CD4-positive, alpha-beta T cell treated with Interleukin-12 subunit alpha and Interleukin-12 subunit beta, for 1 hour (primary cell): ENCODE measurements at places on chromosomes 2 and 18.

- no peak for DNase-seq
These were observed 29.6 kb downstream of the SERTAD2 start for GRCh38 chr2:64624108-64624610.

- DNase-seq, result no peak
These were observed 147.3 kb downstream of the B3GNT2 start for GRCh38 chr2:62343206-62343605.

GRCh38 chr2:196263181-196263747 is 91.9 kb upstream of the STK17B start:
- DNase-seq, result peak; percentile 78

GRCh38 chr2:10499275-10499907 is 51.3 kb upstream of the ODC1 start:
- DNase-seq, result no peak

DNA sequence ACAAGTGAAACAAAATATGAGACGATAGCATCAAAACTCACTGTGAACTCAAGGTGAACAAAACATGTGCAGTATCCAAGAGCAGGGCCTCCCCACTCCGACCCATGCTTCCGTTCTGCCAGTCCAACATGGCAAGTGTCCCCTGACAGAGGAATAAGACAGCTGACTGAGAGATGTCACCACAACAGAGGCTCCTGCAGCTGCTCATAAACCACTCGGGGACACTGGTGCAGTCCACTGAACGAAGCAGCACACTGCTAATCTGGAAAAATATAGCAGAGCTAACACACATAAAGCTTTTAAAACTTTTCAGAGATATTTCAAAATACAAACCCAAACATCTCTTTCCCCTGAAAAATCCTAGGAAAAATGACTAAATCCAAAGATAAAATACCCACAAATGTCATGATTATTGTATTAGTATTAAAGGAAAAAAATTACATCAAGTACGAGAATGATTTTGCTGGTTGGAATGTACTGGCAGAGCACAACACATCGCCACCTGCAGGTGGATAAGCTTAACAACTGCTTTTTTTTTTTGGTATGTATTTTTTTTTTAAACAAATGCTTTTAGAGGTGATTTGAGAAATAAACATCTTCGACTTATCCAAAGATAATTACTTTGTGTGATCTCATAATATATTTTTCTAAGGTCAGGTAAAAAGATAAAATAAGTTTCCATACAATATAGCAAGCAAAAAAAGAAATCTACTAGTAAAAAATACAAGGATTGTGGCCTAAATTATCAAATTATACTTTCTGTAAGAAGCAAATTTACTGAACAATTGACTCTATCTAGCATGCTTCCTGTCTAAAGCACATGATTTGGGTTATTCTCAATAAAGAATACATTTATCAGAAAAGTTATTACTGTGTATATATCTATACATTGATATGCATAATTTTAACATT is 18.6 kb downstream of the THADA start:
- DNase-seq, result peak; percentile 51

DNA sequence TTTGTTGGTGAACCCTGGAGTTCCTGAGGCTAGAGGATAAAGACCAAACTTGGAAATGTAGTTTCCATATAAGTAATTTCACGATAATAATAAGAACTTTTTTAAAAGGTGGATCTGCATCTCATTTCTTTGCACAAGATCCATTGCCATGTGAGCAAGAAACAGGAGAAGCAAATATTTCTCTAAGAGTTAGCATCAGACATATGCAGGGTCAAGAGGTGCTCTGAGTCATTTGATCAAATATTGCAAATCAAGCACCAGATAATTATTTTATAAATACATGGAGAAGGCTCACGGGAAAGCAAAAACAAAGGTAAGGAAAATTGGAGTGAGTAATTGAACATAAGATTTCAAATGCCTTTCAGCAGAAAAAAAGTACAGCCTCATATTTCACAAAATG is 118.0 kb downstream of the DTNA start:
- no peak for DNase-seq

- DNase-seq, result no peak
These were observed 11.5 kb downstream of the NPC1 start for GRCh38 chr18:23574611-23575308.

DNA sequence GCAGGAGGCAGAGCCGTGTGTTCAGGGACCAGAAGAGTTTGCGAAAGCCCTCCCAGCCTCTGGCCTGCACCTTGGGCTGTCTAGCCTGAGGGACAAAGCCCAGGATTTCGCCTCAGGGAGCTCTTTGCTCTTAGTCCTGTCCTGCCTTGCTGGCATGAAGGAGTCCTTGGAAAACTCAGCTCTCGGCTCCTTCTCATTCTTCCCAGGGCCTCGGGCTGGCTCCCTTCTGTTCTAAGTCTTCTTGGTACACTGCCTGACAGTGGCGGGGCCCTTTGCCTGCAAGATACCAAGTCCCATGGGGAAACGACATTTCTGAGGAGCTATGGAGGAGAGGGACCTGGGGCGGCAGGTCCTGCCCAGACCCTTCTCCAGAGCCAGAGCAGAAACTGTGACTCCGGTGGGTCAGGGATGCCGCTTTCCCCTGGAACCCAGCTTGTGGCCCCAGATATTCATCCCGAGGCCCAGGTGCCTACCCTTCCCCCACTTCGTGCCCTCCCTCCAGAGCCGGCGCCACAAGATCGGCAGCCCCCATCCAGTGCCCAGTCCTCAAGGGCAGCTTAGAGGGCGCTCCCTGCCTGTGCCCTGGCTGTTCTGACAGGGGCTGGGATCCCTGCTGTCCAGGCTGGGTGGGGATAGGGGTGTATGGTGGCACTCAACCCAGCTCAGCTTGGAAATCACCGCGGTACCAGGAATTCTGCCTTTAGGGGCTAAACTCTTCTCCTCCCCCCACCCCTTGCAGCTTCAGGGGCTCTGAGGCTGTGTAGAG is 5.5 kb upstream of the CYP26B1 start:
- DNase-seq, result no peak

DNA sequence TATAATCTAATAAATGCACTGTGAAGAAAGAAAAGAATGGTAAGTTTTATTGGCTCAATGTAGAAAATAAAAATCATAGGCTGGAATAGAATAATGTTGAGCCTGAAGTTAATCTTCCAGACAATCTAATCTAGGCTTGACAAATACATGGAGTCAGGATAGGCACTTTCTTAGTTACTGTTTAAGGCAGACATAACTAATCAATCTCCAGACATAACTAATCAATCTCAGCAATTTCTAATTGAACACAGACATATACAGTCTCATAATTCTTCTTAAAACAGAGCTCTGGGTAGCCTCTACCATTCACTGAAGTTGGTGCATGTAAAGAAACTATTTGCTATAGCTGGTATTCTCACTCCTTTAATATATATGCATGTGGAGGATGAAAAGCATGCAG is 150.1 kb upstream of the CTAGE1 start:
- no peak for DNase-seq

DNA sequence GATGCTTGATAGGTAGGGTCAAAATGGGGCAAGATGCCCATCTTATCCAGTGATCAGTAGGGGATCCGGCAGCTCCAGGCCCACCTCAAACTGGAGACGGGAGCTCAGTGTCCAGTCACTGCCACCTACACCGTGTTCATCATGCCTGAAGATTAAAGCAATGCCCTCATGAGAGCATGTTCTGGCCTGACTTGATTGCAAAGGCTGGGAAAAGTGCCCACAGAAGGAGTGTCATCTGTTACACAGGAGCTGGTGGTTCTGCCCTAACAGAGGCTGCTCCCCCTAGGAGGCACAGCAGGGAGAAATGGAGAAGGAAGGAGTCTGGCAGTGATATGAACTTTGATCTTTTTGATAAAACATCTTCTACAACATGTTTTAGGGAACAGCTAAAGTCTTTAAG is 92.3 kb downstream of the CCBE1 start:
- DNase-seq, result no peak

- no peak for DNase-seq
These were observed 7.0 kb downstream of the ZBTB14 start for GRCh38 chr18:5288517-5288935.

DNA sequence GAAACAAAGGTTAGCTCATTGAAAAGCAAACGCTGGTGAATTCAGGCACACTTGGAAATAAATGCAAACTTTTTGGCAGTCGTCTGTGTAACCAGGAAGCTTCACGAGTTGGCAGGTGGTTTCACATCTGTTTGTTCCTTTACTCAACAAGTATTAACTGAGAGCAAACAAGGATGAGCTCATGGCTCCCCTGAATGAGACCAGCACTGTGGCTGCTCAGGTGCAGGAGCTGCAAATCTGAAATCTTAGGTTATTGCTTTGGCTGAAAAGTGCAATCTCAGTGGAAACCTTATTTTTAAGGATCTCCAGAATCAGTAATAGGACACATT is 46.3 kb downstream of the SH3RF3 start:
- DNase-seq, result no peak

- no peak for DNase-seq
These were observed 12.1 kb upstream of the CXCR4 start for GRCh38 chr2:136130045-136130444.

DNA sequence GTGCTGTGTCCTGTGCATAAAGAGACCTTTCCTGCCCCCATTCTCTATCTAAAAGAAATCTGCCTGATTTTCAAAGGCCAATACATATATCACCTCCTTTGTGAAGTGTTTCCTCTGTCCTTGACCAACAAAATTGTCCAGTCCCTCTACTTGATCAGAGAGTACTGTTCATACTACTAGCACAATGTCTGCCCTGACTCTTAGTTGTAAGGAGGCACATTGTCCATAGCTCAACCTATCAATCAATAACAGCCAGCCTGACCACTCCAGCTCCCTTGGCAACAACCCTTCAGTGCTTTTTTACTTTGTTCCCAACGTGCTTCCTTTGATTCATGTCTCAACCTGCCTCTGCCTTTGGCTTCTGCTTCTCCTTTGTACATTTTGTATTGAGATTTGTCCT is 398.9 kb downstream of the TRIB2 start:
- DNase-seq, result no peak

DNA sequence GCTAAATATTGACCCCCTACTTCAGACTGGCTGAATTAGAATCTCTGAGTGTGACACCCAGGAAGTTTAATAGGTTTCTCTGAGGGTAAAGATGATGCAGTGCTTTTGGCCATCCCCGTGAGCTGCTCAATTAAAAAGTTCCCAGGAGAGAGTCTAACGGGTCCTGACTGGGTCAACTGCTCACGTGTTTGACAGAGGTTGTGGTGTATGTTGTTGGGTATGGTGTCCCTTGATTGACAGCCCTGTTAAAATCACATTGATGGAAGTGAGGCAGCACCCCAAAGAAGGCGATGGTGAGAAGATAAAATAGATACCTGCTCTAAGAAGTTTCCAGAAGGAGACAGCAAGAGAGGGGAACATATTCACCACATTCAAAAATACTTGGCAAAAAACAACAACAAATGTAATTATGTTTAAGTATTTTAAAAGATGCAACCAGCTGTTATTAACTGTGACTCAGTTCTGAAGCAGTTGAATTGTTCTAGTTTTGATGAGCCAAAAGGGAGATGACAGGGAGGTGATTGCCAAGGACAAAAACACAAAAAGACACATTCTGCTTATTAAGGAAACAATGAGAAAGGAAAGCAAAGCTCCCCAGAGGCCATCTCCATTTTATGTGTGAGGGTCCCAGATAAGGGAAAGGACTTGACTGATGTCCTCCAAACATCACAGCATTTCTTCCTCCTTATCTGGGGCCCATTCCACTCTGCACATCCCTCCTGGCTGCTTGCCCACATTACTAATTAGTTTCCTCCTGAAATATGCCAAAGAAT is 11.5 kb upstream of the GMCL1 start:
- DNase-seq, result no peak

- DNase-seq, result no peak
These were observed 97.3 kb downstream of the RTP5 start for GRCh38 chr2:241966647-241967466.

- no peak for DNase-seq
These were observed 263.9 kb downstream of the LTBP1 start for GRCh38 chr2:33210626-33211025.

DNA sequence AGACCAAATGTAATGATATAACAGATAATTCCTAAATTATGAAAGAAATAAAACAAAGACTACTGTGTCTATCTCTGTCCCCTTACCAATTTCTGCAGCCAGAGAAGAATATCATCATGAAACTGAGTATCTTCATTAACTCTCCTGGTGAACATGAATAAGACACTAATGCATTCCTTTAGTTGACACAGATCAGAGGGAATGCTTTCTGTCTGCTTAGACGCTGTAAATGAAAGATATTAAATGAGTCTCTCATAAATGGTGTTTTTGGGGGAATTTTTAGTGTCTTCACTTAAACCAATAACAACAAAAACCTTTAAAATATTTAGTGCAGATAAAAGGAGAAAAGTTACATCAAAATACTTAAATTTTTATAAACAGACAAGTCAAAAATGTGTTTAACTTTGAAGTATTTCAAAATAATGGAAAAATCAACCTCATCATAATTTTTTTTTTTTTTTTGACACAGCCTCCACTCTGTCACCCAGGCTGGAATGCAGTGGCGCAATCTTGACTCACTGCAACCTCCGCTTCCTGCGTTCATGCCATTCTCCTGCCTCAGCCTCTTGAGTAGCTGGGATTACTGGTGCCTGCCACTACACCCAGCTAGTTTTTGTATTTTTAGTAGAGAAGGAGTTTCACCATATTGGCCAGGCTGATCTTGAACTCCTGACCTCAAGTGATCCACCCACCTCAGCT is 16.0 kb downstream of the EPG5 start:
- DNase-seq, result no peak

DNA sequence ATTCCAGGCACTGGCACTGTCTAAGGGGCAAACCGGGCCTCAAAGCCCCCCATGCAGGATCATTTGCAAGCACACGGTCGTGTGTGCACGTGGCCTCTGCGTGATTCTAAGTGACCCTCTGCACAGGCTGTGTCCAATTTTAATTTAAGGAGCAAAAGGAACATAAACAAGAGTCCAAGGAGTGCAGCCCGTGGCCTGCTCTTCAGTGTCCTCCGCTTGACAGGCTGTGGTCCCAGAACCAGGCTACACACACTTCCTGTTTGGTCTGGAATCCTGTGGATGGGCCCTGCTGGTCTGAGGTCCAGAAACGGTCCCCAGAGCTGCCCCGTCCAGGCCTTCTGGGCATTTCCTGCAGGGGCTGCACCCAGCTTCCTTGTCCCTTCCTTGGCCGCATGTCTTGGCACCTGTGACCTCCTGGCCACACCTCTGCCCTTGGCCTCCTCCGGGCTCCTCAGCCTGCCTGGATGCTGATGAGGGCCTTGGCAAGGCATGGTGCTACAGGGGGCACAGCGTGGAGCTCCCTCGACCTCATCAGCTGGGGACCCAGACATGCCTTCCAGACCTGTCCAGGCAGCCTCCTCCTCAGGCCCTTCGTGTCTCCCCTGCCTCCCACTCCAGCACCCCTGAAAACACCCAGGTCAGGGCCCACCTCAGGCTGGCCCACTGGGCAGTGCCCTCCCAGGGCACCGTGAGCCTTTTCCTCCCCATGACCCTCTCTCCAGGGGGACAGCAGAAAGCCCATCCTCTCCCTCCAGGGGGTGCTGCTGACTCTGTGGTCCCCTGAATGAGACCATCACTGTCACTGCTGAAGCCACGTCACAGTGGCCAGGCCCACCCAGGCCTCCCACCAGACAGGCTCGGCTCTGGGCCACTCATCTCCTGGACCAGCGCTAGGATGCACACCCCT is 136.4 kb upstream of the GPC1 start:
- DNase-seq, result no peak

- DNase-seq, result no peak
These were observed 61.3 kb upstream of the FHL2 start for GRCh38 chr2:105460048-105460732.
